ENCODE measurements at places on chromosomes 3 and 15.

DNA sequence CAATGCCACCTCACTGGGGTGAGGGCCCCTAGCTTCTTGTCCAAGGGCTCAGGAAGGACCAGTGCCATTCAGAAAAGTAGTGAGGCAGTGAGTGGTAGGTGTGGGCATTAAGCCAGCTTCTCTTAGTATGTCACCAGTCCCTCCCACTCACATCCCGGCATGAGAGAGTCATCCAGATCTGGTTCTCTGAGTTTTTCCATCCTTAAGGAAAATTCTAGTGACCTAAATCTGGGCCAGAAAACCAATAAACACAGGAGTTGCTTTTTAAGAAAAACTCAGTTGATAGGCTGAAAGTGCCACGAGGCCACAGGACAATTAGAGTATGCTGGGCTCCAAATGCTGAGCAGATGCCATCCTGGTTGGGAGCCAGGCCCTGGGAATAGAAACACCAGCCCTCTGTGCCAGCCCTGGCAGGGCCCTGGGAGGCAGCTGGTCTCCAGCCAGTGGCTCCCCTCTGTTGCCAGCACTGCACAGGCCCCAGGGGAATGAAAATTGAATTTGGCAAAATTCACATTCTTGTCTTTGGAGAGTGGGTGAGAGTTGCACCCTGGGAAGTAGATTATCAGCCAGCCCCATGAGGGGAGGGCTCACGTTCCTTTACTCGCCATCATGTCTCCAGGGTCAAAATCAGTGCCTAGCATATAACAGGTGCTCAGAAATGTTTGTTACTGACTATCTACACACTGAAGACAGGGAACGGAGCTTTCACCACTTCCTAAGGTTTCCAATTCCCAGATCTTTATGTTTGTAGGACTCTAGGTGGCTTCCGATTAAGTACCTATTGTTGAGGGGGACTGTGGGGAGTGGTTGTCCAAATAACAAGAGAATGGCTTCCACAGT lies 52.8 kb downstream of the FAM43A start:
- peak; percentile 22 for DNase-seq

DNA sequence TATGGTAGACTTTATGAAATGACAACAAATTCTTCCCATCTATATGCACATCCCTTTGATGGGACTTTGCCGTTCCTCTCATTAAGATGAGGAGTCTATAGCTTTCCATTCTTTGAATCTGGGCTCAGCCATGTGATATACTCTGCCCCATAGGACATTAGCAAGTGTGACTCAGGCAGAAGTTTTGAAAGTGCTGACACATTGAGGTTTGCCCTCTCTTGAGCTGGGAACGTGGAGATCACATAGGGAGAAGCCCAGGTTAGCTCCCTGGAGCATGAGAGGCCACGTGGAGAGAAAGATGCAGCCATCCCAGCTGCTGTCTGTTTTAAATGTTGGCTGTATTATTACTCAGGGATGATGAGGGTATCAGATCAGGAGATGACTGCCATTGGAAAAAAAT lies 67.7 kb upstream of the OXTR start:
- DNase-seq: no peak

- DNase-seq: no peak
These were observed 38.9 kb downstream of the C3orf85 start for GRCh38 chr3:109175411-109175810.

DNA sequence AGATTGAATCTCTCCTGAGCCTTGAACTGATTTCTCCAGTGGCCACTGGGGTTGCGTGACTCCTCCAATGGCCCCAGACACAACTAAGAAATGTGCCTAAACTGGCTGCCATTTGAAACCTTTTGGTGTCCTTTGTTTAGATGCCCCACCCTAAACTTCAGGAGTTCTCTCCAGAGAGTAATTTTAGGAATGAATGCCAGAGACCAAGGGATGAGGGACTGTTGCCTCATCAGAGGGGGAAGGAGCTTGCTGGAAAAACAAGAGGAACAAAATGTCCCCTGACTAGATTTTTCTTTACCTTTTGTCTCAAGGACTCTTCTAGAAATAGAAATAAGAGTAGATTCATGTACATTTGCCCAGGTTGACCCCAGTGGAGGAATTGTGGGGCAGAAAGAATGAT lies 8.1 kb upstream of the ADPRH start:
- DNase-seq: no peak

- no peak for DNase-seq
These were observed 336.7 kb upstream of the ZNF717 start for GRCh38 chr3:76122007-76122406.

DNA sequence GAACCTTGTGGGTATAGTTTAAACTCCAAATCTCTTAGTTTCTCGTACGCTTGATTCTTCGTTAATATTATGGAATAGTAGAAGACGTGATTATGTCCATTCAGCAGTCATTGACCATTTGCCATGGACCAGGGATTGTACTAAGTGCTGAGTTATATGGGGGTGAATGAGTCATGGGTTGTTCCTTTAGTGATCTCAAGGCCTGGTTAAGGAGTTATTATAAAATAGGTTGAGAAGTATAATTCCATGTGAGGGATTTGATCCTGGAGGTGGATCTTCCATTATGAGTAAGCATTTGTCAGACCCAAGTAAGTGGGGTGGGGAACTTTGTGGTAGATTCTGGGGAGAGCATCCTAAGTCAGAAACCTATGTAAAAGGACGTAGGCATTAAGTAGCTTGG lies 15.4 kb downstream of the NR2C2 start:
- DNase-seq: no peak

DNA sequence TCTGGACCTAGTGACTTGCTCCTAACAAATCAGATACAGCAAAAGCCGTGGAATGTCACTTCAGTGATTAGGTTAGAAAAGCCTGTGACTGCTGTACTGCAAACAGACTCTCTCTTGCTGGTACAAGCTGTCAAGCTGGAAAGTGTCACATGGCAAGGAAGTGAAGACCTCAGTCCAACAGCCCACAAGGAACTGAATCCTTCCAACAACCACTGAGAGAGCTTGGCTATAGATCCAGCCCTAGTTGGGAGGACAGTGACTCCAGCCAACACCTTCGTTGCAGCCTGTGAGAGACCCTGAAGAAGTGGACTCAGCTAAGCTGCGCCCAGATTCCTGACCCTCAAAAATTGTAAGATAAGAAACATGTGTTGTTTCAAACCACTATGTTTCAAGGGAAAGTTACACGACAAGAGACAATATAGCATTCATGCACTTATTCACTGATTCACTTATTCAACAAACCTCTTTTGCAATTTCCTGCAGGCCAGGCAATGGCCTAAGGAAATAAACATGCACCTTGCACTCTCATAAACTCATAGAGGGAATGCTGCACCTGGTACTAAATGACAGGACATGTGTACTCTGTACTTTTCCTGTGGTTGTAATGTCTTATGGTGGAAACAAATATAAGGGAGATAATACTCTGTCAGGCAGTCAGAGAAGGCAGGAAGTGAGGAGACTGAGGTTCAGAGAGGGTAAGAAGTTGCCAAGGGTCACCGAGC lies 142.9 kb downstream of the CADPS start:
- DNase-seq: no peak

GRCh38 chr3:45092132-45093031 lies 53.8 kb downstream of the CDCP1 start:
- DNase-seq: peak; percentile 52

DNA sequence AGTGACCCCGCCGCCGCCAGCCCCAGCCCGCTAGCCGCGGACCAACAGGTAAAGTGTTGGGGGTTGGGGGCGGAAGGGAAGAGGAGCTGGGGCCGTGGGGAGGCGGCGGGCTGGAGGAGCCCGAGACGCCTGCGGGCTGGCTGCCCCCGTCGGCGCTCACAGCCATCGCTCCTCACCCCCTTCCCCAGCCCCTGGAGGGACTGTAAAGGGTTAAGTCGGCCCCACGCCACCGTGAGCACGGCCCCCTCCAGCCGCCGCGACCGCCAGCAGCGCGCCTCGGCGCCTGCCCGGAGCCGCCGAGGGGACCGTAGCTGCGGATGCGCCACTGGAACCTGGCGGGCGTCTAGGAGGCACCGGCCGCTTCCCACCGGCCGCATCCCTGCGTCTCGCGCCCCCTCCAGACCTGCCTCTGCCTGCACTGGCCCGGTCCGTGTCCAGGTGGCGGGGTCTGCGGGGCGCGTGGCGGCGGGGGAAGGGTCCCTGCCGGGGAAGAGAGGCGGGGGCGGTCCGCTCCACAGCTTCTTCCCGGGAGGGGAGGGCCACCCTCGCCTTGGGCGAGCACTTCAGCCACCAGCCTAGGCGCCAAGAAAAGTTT lies 522 bp downstream of the MED12L start:
- DNase-seq: no peak

DNA sequence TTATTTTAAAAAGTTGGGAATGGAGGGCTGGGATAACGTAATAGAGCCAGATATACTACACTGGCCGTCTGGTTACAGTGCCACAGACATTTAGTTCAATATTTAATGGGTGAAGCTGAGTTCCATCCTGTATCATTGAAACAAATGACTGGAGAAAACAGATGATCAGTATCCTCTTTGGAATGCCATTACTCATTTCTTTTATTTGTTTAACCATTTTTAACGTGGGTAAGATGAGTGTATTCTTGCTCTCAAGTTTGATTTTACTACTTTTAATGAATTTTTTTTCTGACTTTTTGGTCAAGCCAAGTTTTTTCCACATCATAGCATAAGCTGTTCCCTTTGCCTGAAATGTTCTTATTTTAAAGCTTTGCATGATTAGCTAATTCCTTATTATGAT lies 53.9 kb upstream of the GRM7 start:
- DNase-seq: no peak

DNA sequence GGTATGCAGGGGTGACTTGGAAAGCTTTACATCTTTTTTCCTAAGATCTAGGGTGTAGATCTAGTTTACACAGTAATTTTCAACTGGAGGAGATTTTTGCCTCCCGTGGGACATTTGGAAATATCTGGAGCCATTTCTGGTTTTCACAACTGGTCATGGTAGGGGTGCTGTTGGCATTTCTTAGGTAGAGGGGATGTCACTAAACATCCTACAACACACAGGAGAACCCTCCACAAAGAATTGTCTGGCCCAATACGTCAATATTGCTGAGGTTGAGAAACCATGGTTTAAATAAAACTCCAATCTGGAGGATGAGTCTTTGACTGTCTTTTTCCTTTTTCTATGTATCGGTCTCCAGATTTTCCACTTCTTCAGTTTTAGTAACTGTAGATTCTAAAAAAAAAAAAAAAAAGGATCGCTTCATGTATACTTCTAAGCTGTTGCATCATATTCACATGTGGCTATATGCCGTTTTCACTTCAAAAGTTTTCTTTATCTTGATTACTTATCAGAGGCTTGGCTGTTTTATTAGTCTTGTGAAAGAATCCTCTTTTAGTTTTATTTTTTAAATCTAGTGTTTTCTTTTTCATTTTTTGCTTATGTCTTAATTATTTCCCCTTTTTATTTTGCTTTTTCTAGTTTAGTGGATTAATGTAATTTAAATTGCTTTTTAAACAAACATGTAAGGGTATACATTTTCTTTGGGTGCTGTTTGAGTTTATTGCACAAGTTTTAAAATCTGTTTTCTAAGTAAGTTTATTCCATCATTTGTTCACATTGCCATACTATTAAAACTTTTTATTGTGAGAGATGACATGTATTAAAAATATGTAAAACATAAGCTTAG lies 21.2 kb downstream of the UBE2Q2 start:
- no peak for DNase-seq

DNA sequence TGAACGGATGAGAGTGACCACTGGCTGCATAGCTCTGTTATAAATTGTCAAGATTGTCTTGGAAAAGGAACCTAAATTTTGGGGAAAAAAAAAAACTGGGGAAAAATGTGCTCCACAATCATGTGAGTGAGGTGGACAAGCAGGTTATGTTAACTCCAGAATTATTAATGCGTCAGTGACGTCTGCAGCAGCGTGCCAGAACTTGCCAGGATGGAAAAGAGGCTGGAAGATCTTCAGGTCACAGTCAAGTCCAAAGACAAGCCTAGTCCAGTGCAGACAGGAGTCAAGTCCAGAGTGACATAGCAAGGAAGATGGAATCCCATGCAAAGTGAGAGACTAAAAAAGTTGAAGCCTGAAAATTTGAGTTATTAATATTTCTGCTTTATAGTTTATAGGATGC lies 140.6 kb downstream of the RYR3 start:
- DNase-seq: no peak

DNA sequence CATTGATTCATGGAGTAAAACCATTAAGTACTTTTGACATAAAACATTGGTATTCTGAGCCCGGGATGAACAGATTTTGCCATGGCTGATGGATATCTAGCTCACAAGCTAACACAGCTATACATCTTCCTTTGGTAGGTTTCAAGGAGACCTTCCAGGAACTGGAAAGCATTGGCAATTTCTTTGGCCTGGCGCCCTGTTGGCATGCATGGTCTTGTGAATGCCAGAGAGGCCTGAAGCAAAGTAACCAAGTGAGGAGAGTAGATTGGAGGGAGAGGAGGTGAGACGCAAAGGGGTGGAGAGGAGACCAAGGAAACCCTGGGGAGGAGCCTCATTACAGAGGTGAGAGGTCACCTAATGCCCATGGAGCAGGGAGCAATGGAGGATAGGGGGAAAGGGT lies 67.2 kb downstream of the SQOR start:
- no peak for DNase-seq

DNA sequence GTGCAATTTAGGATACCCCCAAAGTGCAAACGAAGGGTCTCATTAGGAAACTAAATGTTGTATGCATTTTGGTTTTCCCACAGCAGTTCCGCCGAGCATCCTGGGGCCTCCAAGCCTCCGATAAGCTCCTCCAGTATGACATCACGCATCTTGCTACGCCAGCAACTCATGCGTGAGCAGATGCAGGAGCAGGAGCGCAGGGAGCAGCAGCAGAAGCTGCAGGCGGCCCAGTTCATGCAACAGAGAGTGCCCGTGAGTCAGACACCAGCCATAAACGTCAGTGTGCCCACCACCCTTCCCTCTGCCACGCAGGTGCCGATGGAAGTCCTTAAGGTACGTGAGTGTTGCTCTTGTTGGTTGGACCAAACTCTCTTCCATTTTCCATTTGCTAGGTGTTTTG lies 120.5 kb upstream of the SAMMSON start:
- no peak for DNase-seq

- no peak for DNase-seq
These were observed 29.3 kb upstream of the MYO1E start for GRCh38 chr15:59401824-59402569.

DNA sequence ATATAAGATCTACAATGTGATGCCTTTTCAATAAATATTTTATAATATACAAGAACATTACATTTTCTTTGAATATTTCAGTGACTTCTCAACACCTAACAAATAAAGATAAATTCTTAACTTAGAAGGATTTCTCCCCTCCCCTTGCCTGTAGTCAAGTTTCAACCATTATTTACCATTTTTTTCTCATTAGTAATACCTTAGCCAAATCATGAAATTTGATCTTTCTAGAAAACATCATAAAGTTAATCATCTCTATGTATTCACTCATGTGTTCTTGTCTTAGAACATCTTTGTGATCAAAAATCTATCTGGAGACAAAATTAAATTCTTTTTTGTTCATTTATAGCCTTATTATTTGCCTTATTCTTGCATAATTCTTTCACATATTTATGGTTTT lies 1201.8 kb upstream of the EPHA6 start:
- no peak for DNase-seq

- no peak for DNase-seq
These were observed 19.5 kb upstream of the ATP2B2 start for GRCh38 chr3:10524799-10525301.

- no peak for DNase-seq
These were observed 894.0 kb downstream of the NTRK3 start for GRCh38 chr15:87362531-87362930.
